ENCODE measurements at places on chromosomes 1 and 21.

GRCh38 chr1:21884456-21885235 lies 52.5 kb downstream of the HSPG2 start:
- no peak for DNase-seq

- DNase-seq, result no peak
Observed at GRCh38 chr1:3965693-3966092, 65.6 kb upstream of the C1orf174 start.

- no peak for DNase-seq
Observed at GRCh38 chr1:19442154-19443096, 42.9 kb downstream of the CAPZB start.

DNA sequence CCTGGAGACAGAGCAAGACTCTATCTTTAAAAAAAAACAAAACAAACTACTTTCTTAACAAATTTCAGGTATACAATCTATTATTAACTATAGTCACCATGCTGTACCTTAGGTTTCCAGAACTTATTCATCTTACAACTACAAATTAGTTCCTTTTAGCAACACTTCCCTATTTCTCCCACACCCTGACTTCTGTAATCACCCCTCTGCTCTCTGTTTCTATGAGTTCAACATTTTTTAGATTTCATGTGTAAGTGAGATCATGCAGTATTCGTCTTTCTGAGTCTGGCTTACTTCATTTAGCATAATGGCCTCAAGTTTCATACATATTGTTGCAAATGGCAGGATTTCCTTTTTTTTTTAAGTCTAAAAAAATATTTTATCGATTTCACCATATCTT lies 77.9 kb upstream of the LPGAT1 start:
- no peak for DNase-seq

DNA sequence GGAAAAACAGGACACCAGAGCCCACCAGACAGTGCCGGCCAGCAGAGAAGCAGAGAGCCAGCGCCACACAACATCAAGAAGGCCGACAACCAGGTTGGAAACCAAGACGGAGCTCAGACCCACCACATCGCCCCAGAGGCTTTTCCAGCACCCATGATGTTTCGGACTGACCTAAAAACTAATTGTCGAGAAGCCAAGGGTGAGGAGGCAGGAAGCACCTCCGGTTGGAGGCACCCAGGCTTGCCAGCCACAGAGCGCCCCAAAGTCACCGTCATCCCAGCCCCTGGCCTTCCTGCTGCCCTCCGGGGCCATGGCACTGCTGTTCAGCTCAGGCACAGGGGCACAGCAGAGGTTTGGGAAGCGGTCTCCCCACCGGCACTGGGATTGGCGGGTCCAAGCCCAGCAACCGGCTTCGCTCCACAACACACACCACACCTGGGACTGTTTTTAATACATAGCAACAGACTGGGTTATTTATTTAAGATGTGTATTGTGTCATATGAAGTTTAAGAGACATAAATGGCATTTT lies 67.2 kb downstream of the SLC37A1 start:
- DNase-seq, result no peak

- no peak for DNase-seq
Observed at GRCh38 chr1:10672343-10673050, 123.9 kb downstream of the CASZ1 start.

DNA sequence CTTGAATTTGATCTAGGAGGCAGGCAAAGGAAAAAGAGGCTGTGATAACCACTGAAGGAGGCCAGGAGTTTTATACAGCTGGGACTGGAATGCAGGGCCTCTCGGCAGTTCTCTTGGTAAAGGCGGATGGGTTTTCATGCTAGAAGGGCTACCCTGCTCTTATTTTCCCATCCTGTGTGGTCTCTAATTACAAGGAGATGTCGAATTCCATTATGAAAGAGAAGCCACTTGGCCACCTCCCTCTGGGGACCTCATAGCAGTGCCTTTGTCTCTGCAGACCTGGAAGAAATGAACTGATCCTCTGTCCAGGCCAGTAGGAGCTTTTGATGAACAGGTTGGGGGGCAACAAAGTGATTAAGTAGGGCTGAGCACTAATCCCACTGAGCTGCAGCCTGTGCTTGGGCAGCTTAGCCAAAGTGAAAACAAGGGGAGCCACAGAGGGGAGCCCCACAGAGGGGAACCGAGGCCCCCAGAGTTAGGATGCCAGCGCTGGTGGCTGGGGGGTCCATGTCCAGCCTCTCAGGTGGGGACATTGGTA lies 42.2 kb upstream of the BCAR3 start:
- DNase-seq, result no peak

GRCh38 chr1:79197421-79197820 lies 190.9 kb upstream of the ADGRL4 start:
- no peak for DNase-seq

DNA sequence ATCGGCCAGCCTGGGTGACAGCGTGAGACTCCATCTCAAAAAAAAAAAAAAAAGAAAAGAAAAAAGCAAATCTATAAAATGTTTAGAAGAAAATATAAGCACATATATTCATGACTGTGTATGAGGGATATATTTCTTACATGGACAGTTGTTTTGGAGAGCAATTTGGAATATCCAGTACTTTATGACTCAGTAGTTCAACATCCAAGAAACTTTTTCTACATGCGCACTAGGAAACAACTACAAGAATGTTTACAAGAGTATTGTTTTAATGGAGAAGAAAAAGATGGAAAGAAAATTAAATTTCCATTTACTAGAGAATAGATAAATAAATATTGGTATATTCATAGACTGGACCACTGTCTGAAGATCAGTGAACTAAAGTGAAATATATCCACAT lies 77.5 kb downstream of the MAST2 start:
- DNase-seq, result no peak

GRCh38 chr1:21587602-21587953 lies 78.4 kb downstream of the ALPL start:
- DNase-seq, result no peak

DNA sequence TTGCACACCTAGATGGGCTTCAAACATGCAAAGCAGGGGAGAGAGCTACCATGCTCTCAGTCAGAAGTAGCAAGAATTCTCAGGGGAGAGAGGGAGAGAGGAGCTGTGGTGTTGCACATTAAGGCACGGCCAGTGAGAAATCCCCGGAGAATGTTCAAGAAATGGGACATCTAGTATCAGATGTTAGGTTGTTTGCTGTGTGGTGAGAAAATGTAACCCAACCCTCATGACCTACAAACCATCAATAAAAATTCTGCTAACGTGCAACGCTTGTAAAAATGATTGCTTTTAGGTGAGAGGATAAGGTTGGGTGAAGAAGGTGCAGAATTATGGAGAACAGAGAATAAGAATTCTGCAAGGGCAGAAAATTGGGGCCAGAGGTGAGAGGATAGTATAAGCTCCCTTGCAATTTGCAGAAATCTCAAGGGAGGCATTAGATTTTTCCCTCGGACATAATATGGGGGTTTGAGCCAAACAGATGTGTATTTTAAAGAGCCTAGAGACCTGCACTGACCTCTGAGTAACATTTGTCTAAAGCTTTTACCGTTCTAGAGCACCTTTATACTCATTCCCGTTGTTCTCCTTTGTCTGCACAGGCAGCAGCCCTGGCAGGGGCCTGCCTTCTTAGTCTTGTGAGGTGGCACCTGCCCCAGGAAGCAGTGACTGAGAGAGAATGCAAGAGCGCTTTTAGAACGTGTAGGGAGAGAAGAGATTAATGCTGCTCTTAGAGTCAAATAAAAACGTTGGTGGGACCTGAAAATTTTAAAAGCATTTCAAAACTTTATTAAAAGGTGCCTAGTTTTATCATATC lies 25.4 kb upstream of the KIAA0040 start:
- DNase-seq, result no peak

- DNase-seq, result no peak
Observed at GRCh38 chr1:184506481-184506880, 119.7 kb downstream of the C1orf21 start.

GRCh38 chr1:20099533-20099932 lies 19.8 kb downstream of the PLA2G2D start:
- no peak for DNase-seq

DNA sequence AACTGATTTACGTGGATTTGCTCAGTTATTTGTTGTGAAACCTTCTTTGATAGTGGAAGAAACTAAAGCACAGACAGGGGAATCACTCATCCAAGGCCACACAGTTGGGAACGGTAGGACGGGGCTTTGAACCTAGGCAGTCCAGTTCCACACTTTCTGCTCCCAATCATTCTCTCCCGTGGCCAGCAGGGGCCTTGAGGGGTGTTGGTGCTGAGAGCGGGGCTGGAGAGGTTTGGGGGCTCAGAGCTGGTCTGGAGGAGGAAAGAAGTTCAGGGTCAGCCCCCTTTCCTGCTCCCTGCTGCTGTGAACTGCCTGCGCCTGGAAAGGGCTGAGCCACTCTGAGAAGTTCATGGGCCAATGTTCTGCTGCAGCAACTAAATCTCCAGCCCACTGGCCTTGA lies 31.4 kb upstream of the ACTL8 start:
- no peak for DNase-seq

DNA sequence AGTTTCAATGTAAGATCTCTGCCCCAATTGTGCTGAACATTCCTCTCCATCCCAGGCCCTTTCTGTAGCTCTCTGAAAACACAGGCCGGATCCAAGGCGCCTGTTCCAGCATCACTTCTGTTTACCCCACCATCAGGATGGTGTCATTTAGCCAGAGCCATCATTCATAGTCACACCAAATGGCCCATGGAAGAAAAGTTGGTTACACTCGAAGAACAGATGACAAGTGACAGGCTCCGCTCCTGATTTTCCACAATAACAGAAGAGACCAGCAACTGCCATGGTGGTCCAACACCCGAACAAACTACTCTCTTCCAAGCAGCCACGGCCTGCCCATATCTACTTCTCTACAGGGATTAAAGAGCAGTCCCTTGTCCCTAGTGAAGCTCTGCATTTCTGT lies 59.9 kb upstream of the PROX1 start:
- DNase-seq, result no peak

DNA sequence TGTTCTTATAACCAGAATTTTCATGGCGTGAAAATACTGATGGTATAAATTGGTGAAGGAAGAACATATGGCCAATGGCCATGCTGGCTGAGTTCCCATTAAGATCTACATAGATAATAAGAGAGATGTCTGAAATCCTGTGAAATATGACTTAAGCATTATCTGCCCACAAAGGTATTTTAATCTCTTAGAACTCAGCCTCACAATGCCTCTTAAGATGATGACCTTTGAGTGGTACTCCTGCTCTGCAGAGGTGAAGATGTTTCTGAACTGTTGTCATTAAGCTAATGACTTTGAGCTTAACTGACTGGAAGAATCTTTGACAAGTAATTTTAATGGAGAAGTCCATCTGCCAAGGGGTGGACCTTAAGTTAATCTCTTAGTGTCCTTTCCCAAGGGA lies 148.7 kb downstream of the ZNF326 start:
- DNase-seq, result no peak

GRCh38 chr1:240074422-240074821 lies 17.3 kb upstream of the FMN2 start:
- no peak for DNase-seq

- DNase-seq, result peak; percentile 63
Observed at GRCh38 chr1:95041491-95042165, 31.1 kb downstream of the ALG14 start.

DNA sequence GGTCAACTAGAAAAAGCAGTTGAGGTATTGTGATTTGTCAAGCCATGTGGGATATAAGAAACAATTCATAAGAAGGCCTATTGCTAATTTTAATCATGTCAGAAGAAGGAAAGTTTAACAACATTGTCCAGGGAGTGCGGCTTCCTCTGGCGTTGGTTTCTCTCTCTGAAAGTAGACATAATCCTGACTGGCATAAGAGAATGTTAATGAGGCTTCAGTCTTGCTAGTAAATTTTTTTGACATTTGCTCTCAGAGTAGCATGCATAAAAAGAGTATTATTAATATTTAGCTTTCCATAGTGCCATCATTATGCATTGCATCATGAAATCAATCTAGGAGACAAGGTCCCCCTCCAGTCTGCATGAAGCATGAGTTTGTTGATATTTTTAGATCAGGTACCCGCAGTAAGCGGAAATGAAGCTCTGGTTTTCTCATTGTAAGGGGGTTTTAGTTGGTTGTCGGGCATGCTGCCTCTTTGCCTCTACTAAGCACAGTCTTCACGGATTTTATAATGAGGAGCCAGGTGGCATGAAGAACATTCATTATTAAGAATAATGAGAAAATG lies 12.8 kb upstream of the PRDM2 start:
- no peak for DNase-seq

- DNase-seq, result no peak
Observed at GRCh38 chr1:94299627-94300553, 62.5 kb upstream of the ARHGAP29 start.

DNA sequence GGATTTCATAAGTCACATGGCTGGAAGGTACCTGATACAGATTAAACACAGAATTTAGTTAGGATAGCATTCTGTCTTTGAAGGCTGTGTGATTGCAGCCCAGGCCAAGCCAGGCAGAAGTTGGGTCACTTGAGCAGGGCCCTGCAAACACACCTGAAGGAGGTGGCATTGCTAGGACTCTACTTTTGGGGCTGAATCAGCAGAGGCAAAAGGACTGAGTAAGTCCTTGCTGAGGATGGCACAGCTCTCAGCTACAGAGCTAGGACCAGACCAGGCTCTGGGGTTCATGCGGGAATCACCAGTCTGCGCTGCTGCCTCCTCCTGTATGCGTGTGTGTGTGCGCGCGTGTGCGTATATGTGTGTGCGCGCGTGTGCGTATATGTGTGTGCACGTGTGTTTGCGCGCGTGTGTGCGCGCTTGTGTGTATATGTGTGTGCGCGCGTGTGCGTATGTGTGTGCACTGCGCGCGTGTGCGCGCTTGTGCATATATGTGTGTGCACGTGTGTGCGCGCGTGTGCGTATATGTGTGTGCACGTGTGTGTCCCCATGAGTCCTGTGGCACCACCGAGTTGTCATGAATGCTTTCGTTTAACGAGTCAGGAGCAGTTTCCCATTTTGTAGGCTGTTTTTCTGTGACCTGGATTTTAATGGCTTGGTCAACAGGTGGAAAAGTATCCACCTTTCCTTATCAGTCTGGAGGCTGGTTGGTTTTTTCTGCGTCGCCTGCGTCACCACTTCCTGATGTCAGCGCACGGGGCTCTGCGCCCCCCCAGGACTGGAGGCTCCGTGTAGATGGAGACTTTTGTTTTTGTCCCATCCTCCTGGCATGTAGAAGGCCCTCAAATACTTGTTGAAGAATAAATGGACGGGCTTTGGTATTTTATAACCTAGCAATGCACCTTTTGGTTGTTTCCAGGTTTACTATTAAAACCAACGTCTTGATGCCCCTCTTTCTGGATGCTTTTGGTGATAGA lies 34.7 kb downstream of the ADARB1 start:
- DNase-seq, result no peak

DNA sequence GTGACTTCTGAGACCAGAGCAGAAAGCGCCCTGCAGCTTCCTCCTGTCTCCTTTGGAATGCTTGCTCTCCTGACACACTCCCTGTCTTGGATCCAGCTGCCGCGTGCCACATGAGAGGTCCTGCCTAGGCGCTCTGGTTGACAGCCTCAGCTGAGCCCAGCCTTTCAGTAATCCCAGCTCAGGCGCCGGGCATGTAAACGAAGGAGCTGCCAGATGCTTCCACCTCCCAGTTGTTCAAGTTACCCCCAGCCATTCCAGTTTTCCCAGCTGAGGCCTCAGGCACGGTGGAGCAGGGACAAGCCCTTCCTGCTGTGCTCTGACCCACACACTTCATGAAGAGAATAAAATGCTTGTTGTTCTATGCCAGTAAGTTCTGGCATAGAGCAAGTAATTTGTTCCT lies 14.3 kb upstream of the CD34 start:
- no peak for DNase-seq

GRCh38 chr1:25837262-25837875 lies 17.6 kb downstream of the MTFR1L start:
- DNase-seq, result no peak

GRCh38 chr21:27292229-27292628 lies 325.3 kb upstream of the ADAMTS5 start:
- DNase-seq, result no peak

GRCh38 chr21:42833439-42833815 lies 45.9 kb downstream of the WDR4 start:
- DNase-seq, result no peak

- DNase-seq, result no peak
Observed at GRCh38 chr1:119112791-119113190, 27.7 kb downstream of the WARS2 start.
